Activated CD4-positive, alpha-beta T cell treated with anti-CD3 and anti-CD28 coated beads, Interleukin-2, amount 50 U/mL, for 48 hours (primary cell): ENCODE measurements at places on chromosomes 12 and 14.
A peak's percentile ranks its signal among the peaks of the same experiment; 100 is the strongest.

DNA sequence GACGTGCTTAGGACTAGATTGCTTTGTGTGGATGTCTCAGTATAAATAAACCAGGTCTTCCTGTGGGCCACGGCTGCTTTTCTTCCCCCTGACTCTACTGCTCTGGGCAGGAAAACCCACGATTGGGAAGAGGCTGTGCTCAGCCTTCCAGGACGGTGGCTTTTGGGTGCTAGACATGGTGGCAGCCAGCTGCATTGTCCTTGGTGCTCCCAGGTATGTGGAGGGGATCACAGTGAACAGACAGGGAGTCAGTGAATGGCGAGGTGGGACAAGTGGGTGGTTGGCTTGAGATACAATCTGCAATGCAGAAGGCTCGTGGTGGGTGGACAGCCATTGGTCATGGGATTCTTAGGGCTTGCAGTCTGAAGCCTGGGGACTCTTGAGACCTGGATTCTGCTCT is 366.3 kb downstream of the AACS start:
- DNase-seq, result no peak

- no peak for DNase-seq
These were observed 245.6 kb downstream of the SLC41A2 start for GRCh38 chr12:104712477-104712876.

GRCh38 chr12:2680676-2681039 is 114.1 kb upstream of the FKBP4 start:
- DNase-seq, result no peak

GRCh38 chr12:77796775-77797174 is 33.9 kb upstream of the NAV3 start:
- no peak for DNase-seq

- no peak for DNase-seq
These were observed 357.4 kb downstream of the C12orf50 start for GRCh38 chr12:87671757-87672156.

DNA sequence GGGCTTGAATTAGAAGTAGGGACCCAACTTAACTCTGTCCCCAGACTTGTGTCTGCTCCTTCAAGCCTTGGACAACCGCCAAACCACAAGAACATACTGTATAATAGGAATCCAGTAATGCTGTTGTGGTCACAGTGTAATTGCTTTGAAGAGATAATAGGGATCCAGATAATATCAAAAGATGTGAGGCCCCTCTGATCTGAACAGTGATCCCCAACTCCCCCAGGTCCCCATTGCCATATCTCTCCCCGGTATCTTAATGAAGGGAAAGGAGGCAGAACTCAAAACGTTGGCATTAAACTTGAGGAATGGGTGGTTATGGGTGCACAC is 8.5 kb upstream of the PLEKHH1 start:
- no peak for DNase-seq

- DNase-seq, result no peak
These were observed 4.8 kb upstream of the PAX9 start for GRCh38 chr14:36656687-36657398.

DNA sequence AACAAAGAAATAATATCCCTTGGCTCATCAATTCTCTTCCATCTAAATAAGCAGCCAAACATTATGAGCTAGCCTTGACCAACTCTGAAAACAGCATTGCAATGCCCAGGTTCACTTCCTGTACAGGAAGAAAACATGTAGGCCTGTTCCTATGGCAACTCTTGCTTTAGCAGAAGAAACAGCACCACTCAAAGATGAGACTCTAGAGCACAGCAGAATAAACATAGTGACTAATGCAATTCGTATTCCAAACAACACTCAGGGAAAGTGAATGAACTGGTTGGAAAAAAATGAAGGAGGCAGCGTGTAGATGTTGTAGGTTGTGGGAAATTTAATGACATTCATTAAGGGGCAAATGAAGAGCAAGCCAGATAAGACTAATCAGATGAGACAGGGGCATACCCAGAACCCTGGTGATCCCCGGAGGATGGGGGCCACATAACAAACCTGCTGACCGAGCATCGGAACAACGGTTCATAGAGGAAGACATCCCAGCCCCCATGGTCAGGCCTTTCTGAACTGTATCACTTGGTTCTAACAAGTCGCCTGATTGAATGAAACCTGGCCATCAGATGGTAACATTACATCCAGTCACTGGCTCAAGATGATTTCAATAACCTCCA is 9.0 kb downstream of the ARHGDIB start:
- peak; percentile 45 for DNase-seq

- DNase-seq, result no peak
These were observed 42.0 kb downstream of the MOK start for GRCh38 chr14:102262929-102263462.

DNA sequence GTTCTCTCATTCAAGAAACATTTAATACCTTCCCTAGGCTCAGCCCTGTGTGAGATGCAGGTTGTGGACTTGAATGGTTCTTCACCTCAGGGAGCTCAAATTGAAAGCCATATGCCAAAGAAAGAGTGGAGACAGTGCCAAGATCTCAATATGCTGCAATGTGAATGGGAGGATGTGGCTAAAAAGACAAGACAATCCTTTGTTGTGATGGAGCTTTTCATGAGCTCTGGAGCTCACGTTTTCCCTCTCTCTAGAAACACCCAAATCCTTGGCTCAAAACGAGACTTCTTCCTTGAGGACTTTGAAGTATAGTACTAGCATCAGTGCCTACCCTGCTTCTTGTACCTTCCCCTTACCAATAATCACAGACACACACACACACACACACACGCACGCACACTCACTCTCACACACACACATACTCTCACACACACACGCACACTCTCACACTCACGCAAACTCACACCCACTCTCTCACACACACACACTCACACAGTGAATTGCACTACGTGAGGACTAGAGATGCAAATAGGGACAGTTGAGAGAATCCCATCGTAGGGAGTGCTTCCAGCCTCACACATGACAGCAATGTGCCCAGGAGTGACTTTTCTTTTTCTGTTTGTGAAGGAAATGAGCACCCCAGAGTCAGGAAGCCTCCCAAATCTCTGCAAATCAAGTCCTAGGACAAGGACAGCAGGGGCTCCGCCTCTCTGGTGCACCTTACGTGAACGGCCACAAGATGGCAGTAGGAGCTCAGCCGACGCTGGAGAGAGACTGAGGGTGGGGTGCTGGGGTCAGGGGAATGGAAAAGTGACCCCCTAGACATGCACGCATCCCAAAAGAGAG is 231.4 kb downstream of the PCNX1 start:
- peak; percentile 72 for DNase-seq

DNA sequence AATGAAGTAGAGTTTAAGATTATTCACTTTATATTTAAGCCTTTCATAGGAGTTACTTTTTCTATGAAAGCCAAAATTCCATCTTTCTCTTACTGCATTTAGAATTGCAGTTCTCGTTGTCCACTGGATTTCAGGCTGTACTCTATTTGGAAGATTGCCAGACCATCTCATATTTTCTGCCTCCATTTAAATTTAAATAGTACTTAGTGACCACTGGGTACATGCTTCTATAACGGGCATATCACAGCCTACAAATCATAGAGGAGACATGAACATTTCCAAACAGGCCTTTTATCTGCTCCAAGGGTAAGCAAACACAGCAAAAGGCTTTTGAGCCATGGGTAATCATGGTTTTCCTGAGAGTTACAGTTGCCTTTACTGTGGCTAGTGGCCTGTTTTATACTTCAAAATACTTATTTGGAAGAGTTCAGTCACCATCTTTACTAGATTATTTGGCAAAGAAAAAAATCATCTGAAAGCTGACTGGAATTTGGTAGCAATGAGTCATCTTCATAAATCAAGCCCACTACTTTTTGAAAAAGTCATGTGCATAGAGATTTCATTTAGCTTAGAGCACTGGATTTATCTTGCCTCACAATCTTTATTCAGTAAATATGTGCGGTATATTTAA is 15.7 kb downstream of the ANO6 start:
- DNase-seq, result no peak

DNA sequence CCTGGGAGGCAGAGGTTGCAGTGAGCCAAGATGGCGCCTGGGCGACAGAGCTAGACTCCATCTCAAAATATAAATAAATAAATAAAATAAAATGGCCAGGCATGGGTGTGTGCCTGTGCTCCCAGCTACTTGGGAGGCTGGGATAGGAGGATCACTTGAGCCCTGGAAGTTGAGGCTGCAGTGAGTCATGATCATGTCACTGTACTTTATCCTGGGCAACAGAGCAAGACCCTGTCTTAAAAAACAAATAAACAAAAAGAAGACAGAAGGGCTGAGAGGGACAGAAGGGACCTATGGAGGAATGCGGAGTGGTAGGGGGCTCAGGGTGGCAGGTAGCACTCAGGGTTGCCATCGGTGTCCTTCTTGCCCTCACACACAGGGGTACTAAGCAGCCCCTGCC is 40.8 kb downstream of the PRPF40B start:
- no peak for DNase-seq

GRCh38 chr14:36505181-36505815 is 14.7 kb downstream of the NKX2-1 start:
- DNase-seq, result no peak

DNA sequence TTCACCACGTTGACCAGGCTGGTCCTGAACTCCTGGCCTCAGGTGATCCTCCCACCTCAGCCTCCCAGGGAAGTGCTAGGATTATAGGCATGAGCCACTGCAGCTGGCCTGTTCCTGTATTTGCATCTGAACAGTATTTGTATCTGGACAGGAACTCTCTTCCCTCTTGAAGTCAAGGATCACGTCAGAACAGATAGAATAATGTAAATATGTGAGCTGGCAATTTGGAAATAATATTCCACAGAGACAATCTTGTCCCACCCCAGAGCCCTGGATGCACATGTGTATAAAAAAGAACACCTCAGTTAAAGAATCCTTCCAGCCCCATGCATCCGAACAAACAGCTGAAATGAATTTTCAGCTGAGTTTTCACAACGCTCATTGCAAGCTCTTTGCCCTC is 118.3 kb downstream of the VEZT start:
- no peak for DNase-seq
